ENCODE measurements at places on chromosomes 6 and 20.
A peak's percentile ranks its signal among the peaks of the same experiment; 100 is the strongest.

DNA sequence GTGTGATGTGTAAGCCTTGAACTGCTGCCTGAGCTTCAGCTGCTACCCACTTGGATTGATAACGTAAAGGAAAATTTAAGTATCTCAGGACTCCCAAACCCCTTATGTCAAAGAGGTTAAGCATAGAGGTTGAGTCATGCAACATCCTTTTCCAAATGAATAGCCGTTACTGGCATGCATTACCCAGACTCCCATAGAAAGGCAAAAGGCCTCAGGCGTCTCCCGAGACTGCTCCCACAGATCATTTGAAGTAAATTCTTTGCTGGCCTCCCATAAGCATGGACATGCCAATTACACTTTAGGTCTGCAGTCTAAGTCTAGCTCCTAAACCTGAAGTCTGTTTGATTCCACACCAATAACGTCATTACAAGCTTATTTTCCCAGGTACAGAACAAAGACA lies 14.7 kb downstream of the IPCEF1 start:
- DNase-seq = no peak

GRCh38 chr6:32790306-32790705 lies 26.5 kb downstream of the HLA-DOB start:
- no peak for DNase-seq

DNA sequence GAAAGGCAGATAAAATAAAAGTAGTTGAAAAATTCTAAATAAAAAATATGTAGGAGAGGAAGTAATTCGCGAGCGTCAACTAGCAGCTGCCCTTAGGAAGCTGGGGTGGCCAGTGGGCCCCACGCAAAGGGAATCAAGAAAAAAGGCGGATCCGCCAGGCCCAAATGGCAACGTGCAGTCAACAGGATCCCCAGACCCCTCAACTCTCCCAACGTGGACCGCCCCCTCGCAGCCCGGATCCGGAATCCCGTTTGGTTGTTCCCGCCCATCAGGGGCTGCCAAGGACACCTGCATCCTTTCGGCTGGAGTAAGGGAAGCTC lies 296 bp downstream of the DZANK1 start:
- no peak for DNase-seq

GRCh38 chr20:31572042-31572700 lies 32.9 kb upstream of the ID1 start:
- DNase-seq = no peak

DNA sequence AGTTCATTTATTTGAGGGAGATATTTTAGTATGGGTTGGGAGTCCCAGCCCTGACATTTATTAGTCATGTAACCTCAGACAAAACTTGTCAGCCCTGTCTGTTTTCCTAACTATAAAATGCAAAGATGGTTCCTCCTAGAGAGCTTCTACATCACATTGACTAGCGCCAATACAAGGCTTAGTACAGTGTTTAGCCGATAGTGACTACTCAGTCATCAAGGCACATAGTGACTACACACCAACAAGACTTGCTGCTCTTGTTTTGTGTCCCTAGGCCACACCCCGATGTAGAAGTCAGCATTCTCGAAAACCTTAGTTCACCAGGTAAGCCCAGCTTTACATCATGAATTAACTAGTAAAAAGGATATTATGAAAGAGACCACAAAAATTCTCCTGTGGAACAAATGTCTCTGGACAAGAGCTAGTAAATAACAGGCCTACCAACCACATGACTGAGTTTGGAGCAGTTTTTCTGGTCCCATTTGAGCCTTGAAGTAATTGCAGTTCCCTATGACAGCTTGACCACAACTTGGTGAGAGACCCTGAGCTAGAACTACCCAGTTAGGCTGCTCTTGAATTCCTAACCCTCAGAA lies 68.8 kb downstream of the PFDN4 start:
- DNase-seq = no peak

DNA sequence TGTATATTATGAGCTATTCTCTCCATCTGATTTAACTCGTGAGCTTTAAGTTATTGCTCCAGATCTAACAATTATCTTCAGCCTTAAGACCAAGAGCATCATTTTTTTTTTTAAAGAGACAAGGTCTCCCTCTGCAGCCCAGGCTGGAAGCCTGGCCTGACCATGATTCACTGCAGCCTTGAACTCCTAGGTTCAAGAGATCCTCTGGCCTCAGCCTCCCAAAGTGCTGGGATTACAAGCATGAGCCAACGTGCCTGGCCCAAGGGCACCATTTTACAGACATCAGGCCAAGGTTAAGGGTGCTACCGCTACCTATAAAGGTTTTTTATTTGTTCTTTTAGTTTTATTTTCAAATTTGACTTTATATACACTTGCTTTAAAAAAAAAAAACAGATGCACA lies 2.3 kb downstream of the SUPT3H start:
- DNase-seq = no peak

GRCh38 chr6:4717124-4717523 lies 59.1 kb upstream of the CDYL start:
- DNase-seq = no peak

DNA sequence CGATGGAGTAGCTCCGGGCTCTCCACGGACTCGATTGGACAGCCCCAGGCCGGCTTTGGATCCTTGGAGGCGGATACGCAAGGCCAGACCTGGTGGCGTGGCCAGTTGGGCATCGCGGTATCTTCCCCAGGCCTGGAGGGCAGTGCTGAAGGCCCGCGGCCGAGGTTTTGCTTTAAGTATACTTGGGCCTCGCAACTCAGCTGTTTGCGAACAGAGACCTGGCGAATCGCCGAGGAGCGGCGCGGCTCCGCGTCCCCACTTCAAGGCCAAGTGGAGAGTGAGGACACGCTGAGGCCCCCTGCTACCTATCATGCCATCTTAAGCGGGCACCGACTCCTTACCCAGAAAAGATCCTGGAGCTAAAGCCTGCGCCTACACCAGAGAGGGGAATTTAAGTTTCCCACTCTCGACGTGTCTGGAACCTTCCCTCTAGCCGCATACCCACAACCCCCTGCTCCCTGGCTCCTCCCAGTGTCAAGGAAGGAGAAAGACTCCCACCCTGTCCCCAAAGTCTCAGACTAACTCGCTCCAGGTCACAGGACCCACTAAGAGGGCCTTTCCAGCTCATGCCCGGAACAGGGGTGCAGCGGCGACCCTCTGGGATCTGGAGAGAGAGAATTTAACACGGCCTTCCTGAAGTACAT lies 4.1 kb downstream of the LINC00237 start:
- peak; percentile 19 for DNase-seq

GRCh38 chr6:90216072-90216977 lies 80.3 kb downstream of the BACH2 start:
- DNase-seq = peak; percentile 61

DNA sequence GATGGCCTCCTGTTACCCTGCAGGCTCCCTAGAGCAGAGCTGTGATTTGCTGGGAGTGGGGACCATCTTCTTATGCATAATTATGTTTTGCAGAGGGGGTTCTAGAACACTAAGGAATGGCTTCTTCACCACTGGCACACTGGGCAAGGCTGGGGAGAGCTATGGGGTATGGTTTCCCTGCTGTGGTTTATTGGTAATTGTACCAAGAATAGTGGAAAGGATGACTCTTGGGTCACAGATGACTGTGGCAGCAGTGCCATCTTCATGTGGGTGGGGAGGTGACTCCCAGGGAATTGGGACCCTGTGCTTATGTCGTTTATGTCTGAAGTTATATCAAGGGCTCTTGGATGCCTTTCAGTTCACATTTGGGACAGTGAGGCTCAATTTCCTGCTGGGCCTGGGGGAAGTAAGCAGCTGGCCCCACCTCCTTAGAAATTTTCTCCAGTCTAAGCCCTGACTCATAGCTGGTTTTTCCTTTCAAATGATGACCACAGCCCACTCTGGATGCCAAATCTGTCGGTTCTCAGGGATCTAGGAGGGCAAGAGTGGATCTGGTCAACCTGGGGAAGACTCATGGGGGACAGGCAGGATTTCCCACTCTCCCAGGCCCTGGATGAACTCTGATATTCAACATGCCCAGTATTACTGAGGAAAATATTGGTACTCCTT lies 230.8 kb downstream of the LRFN2 start:
- peak; percentile 15 for DNase-seq

GRCh38 chr6:146582857-146583256 lies 15.9 kb upstream of the ADGB start:
- no peak for DNase-seq

DNA sequence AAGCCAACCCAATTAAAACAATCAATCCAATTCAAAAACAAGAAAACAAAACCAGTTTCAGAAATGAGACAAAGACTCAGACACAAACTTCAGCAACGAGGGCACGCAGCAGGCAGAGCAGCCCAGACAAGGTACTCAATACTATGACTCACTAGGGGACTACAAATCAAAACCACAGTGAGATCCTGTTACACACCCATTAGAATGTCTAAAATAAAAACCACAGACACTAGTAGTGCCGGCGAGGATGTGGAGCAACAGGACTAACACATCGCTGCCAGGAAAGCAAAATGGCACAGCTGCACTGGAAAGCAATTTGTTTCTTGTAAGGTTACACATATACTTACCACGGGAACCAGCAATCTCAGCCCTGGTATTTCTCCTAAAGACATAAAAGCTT lies 28.4 kb upstream of the MAS1L start:
- DNase-seq = peak; percentile 7

- no peak for DNase-seq
Observed at GRCh38 chr20:58550275-58551059, 35.3 kb upstream of the APCDD1L start.

DNA sequence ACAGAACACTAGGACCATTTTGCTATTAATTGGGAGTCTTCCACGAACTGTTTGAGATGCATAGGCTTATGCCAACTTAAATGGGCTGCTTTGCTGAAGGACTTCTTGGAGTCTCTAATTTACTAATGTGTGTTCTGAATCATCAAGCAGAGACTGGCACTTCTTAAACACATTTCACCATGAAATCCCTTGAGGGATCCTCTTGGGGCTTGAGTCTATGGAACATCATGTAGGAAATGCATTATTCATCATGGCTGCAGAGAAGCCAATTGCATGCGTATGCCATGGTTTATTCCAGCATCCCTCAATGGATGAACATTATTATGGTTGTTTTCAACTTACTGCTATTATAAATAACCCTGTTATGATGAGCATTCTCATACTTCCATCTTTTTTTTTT lies 73.4 kb downstream of the FGD2 start:
- DNase-seq = no peak

GRCh38 chr20:2005831-2006426 lies 12.1 kb upstream of the PDYN start:
- DNase-seq = peak; percentile 77

- no peak for DNase-seq
Observed at GRCh38 chr6:166007349-166008263, 160.0 kb downstream of the TBXT start.

- no peak for DNase-seq
Observed at GRCh38 chr6:34414999-34415858, 10.6 kb downstream of the RPS10 start.

- DNase-seq = no peak
Observed at GRCh38 chr6:14025160-14025559, 92.4 kb upstream of the CD83 start.

GRCh38 chr6:21138336-21139069 lies 455.0 kb upstream of the SOX4 start:
- no peak for DNase-seq

DNA sequence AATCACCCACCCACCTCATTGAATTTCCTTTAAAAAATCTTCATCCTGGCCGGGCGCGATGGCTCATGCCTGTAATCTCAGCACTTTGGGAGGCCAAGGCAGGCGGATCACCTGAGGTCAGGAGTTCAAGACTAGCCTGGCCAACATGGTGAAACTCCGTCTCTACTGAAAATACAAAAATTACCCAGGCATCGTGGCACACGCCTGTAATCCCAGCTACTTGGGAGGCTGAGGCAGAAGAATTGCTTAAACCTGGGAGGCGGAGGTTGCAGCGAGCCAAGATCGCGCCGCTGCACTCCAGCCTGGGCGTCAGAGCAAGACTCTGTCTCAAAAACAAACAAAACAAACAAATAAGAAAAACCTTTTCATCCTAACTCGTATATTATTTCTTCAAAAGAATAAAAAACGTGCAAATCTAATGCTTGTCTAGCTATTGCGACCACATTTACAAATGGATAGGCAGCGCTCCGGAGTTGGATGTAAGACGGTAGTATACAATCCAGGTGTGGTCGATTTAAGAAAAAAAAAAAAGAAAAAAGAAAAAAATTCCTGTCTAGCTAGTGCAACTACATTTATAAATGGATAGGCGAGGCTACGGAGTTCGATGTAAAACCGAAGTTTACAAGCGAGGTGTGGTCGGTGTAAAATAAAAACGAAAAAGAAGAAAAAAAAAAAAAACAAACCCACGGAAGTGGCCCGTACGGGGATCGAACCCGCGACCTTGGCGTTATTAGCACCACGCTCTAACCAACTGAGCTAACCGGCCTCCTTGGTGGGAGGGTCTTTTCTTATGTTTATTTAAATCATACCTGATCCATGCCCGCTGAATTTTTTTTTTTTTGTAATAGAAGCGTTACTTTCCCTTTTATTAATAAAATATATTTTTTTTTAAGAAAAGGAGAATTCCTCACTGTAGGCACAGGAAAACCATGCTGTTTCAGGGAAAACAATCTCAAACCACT lies 70.7 kb upstream of the PRSS16 start:
- peak; percentile 66 for DNase-seq

DNA sequence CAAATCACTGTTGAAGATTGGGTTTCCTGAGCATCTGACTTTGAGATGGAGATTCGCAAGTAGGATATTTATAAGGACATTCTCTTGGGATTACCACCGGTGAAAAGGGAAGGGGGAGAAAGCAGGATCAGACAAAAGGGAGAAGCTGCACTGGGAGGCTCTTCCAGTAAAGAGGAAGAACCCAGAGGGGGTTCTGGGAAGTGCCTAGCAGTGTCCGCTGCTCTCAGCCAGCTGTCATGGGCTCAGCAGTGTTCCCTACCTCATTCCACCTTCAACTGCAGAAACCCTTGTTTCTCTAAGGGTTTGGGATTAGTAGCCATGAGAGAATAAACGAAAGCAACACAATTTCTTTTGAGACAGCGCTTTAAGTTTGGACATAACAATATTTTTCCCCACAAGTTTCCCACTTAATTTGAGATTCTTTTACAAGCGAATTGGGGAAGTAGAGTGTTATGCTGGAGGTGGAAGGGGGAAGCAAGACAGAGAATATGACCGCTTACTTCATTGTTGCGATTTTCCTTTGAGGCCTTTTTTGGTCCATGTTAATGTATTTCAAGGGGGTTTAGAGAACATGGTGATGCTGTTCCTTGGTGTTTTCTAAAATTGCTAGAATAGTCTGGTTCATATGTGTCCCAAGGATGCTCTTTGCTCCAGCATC lies 154.5 kb upstream of the SCGN start:
- DNase-seq = no peak

DNA sequence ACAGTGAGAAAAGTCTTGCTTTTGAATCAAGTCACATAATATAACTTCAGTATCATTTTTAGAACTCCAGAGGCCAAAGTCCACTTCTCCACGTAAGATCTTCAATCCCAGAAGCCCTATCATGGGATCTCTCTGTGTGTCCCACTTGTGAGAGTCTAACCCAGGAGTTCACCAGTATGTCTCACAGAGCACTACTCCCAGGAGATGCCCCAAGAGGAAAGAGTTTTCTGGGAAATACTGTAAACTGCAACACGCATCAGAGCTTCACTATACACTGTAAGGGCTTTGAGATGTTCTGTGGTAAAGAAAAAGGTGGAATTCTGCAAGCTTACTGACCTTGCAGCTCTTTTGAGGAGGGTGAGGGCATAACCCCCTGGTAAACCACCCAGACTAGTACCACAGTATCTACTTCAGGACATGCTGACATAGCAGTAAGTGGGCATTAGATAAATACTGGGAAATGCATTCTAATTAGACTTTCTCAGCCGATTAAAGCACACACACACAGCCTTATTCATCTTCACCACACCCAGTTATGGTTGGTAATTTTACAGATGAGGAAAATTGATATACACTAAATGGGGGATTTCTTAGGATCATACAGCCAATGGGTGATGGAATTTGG lies 12.3 kb downstream of the DCBLD1 start:
- no peak for DNase-seq

GRCh38 chr6:39843305-39844020 lies 51.3 kb downstream of the DAAM2 start:
- no peak for DNase-seq

Data from stimulated activated naive CD8-positive, alpha-beta T cell treated with anti-CD3 and anti-CD28 coated beads, Interleukin-15, Interleukin-2, amounts not matched to agents 100 U/mL and 50 U/mL, for 24 hours (primary cell).